ENCODE measurements at places on chromosomes 5 and 9.

DNA sequence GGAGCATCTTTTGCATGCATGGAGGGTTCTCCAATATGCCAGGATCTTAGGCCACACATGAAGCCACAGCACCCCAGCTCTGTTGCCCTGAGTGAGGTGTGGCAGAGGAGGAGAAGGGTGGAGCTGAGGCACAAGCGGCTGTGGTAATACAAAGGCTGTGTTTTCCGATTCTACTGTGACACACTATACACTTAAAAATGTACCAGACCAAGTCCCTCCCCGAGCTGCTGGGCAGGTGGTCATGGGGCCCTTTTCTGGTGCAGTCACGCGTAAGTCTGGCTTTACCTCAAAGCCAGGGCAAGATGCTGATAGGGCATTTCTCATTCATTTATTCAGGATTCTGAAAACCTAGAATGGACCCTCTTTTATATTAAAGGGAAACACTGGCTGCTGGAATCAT, 3.7 kb downstream of the ADGRV1 start:
- DNase-seq: no peak

DNA sequence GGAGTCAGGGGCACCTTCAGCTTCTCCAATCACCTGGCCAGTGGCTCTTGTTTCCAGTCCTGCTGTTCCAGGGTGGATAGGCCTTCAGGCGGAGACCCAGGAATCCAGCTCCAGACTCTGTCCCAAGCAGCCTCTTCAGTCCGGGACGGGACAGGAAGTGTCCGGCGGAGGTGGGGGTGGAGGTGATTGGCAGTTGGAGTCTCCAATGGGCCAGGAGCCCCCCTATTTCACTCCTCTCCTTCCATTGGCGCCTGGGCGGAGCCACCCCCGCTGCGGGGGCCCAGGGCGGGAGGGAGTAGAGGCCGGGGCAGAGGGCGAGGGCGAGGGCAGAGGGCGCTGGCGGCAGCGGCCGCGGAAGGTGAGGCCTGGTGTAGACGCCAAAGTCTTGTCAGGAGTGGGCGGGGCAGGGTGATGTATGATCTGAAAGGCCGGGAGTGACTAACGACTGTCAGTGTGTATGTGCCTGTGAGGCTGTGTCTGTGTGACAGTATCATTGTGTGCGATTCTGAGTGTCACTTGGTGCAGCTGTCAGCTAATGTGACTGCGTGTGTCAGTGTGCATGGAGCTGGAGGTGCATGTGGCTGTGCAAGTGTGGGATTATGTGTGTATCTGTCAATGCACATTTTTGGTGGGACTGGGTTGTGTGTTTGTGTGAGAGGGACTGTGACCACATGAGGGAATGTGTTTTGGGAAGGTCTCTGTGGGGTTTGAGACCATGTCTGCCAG, at the start of gene IL11RA:
Gene IL11RA, plus strand, starts transcription at position 310 of the 726 bp plus-strand sequence. CDS start 3,033 bp downstream, outside the sequence.
- DNase-seq: peak; percentile 91

- no peak for DNase-seq
These were observed 94.4 kb downstream of the TRIO start for GRCh38 chr5:14237317-14238086.

DNA sequence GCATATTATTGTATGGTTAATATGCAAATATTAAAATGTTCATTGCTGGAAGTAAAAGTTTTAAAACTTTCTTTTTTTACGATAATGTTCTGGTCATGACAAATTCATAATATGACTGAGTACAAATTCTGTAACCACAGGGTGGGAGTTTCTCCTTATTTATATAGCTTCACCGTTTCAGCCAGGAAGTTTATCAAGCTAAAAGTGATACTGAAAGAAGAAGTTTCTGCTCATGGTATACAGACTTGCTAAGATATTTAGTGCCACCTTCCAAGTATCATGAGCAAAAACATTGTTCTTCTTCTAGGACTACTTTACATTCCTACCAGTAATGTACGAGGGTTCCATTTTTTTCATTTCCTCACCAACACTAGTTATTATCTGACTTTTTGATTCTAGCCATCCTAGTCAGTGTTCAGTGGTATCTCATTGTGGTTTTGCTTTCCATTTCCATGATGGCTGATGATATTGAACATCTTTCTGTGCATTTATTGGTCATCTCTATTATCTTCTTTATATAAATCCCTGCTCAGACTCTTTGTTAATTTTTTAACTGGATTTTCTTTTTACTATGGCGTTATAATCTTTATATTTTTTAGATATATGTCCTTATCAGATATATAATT, 94.2 kb upstream of the PRRC1 start:
- DNase-seq: no peak

- peak; percentile 17 for DNase-seq
These were observed 55.8 kb downstream of the NSD1 start for GRCh38 chr5:177189416-177189815.

DNA sequence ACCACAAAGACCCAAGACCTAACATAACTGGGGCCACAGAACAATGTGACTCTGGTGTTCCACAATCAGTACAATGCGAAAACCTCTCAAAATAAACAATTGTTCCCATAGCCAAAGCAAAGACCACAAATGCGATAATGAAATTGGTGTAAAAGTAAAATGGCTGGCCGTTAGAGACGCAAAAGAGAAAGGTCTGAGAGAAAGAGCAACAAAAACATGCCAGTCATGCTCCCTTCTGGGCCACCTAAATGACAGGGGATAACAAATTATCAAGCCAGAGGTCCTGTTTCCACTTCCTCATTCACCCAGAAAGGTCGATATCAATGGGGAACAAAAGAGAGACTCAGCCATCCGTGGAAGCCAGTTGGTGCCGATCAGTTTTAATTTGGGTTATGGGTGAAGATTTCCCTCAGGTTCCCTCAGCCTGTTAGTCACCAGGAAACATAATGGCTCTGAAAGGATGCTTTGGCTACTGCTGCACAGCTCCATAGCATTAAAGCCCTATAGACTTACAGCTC, 9.2 kb upstream of the CFAP95 start:
- no peak for DNase-seq

GRCh38 chr9:99299211-99300102, 77.4 kb downstream of the SEC61B start:
- peak; percentile 67 for DNase-seq

DNA sequence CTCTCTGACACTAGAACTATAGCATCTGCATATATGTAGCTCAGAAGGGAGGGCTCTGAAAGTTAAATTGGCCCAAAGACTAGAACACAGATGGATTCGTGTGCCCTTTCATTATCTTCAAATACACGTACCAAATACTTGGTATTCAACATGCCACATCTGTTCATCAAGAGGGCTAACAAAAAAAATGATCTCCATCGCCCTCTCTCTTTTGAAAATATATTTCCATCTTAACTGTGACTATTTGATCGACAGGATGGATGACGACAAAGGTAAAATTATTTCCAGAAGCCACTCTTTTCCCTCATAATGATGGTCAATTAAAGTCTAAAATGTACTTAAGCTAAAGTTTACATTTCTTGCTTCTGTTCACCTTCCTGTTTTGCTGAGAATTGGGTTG, 77.0 kb downstream of the SEMA6A start:
- no peak for DNase-seq

DNA sequence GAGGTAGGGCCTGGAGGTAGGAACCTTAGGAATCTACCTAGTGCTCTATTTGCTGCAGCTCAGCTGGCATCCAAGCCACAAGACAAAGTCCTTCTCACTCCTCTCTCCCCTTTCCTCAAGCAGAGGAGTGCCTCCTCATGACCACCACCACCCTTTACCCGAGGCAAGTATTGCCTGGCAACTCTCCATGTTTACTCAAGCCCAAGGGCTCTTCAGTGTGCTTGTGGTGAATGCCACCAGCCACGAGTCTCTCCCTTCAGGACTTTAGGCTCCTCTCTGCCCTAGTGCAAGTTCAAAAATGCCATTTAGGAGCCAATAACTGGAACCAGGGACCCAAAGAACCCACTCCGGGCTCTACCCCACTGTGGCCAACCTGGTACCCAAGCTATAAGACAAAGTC, 514.5 kb upstream of the RGMB start:
- no peak for DNase-seq

- DNase-seq: no peak
These were observed 216.0 kb upstream of the KLF4 start for GRCh38 chr9:107705521-107705920.

DNA sequence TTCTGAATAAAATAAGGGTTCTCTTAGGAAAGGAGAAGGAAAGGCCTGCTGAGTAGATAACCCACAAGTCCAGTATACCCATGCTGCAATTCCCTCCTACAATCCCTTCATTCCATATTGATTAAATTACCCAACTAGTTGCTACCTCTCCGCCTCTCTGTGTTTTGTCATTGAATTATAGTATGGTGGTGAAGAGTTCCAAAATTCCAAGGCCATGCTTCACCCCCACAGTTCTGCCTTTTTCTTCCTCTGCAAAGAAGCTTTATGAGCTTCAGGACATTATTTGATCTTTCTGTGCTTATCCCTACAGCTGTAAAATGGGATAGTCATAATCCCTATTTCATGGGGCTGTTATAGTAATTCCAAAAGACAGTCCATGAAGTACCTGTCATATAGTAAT, 215.6 kb downstream of the ACTL7B start:
- peak; percentile 65 for DNase-seq

GRCh38 chr9:78438211-78438610, 141.3 kb downstream of the PSAT1 start:
- no peak for DNase-seq

- DNase-seq: peak; percentile 35
These were observed 102.2 kb downstream of the CETN3 start for GRCh38 chr5:90307322-90307721.

DNA sequence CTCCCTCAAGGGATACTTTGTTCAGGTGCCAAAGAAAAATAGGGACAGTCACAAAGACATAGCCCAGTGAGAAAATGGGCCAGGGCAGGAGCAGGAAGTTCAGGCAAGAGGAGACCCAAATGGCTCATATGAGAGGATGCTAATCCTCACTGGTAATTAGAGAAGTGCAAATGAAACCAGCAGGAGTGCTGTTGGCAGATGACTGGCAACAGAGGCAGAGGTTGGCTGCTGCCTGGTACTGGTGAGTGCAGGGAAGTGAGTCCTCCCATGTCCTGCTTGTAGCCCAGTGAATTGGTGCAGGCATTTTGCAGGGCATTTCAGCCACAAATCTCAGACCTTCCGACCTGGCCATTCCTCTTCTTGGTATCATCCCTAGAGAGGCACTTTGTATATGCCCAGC, 23.5 kb downstream of the ODF2 start:
- DNase-seq: no peak

DNA sequence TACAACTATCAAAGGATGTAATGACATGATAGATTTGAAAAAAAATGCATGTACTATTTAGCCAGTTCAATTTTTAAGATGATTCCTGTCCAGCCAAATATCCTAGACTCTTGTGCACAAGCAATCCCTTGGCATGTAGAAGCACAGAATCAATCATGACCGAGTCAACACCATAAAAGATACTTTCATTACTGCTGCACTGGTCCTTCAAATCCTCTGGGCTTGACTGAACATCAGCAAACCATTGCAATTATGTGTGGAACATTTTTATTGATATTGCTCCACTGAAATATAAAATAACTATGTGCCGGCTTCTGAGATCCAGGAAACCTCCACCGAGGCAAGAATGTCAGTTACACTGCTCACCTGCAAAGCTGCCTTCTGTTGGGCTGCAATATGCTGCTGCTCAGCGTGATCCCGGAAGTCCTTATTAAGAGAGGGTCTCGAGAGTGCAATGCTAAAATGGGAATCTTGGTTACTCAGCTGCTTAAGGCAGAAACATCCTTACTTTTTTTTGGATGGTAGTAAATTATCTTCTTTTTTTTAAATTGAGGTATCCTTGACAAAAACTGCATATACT, 28.7 kb downstream of the INIP start:
- DNase-seq: no peak

GRCh38 chr9:86368871-86369521, 14.8 kb upstream of the TUT7 start:
- peak; percentile 51 for DNase-seq

DNA sequence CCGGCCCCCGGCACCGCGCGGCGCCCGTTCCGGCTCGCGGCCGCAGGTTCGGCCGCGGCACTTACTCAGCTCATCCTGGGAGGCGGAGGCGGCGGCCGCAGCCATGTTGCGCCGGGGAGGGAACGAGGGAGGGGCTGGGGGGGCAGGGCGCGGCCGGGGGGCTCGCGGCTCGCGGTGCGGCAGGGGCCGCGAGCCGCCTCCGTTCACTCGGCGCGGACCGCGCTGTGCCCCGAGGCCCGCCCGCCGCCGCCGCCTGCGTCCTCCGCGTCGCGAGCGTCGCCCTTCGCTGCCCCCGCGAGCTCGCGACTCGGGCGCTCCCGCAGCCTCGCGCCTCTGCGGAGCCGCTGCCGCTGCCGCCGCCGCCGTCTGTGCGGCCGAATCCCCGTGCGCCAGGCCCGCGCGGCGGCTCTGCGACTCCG, 735 bp downstream of the ECPAS start:
- DNase-seq: peak; percentile 64

- DNase-seq: no peak
These were observed 29.2 kb downstream of the KLF4 start for GRCh38 chr9:107460153-107461023.

DNA sequence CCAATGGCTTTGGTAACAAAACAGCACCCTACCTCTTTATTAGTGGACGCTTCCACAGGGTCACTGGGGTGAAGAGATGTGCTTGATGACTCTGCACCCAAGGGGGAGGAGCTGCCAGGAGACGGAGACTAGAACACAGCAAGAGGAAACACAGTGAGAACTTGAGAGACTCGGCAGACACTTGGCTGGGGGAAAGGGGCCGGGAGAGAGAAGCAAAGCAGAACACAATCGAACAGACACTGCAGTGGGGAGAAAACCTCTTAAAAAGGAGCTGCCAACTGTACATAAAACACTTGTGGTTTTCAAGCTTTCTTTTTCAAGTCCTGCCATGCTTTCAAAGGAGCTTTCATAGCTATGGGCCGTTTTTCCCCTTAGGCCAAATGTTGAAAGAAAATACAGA, 151.0 kb downstream of the ENTREP1 start:
- DNase-seq: no peak

GRCh38 chr5:109546461-109546860, 136.7 kb upstream of the PJA2 start:
- DNase-seq: no peak

- DNase-seq: peak; percentile 92
These were observed 182.8 kb upstream of the TARS1 start for GRCh38 chr5:33257807-33258429.

DNA sequence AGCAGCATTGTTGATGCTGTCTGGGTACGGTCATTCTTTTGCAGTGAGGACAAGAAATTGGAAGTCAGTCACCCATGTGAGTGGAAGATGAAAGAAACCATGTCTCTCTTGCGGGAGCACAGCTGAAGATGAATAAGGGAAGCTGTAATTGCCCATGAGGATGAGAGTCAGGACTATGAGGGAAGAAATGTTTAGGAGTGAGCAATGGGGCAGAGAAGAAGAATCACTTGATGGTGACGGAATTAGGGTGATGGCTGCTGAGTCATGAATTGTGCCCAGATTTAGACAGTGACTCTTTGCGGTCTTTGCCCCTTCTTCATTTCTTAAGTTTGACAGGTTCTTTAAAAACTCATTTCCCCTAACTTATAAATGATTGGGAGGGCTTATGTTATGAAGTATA, 183.3 kb downstream of the MAST4 start:
- no peak for DNase-seq

DNA sequence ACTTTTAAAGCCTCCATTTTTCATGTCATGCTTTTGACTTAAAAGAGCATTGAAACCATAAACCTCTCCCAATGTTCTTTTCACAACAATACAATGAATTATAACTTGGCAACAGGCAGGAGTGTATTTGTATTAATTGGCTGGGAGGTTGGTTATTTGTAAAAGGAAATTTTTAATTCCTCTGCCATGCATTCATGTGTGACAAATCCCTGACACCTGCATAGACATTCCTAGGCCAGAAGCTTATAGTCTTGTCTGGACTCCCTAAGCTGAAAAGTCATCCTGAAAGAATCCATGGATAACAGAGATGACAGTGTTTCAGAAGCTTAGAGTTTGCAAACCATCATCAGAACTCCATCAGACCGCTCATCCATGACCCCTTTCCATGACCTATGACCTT, 76.3 kb upstream of the PTGER4 start:
- DNase-seq: no peak

Measured in fibroblast of skin of scalp (primary cell).